ENCODE measurements at places on chromosomes 2 and 18.

DNA sequence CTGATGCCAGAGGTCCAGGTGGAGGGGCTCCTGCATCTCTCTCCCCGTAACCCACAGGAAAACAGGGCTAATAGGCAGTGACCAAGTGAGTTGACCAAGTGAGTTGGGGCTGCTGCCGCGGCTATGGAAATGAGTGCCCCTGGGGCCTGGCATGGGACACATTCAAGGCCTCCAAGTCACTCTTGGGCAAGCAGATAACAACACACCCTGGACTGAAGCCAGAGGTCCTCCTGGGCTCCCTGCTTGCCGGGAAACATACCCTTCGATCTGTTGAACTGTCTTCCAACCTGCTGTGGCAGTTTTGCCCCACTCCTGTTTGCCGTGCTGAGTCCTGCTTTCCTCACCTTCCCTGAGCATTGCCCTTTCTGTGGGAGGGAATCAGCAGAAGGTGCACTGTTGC lies 89.2 kb downstream of the LIPG start:
- no peak for DNase-seq

DNA sequence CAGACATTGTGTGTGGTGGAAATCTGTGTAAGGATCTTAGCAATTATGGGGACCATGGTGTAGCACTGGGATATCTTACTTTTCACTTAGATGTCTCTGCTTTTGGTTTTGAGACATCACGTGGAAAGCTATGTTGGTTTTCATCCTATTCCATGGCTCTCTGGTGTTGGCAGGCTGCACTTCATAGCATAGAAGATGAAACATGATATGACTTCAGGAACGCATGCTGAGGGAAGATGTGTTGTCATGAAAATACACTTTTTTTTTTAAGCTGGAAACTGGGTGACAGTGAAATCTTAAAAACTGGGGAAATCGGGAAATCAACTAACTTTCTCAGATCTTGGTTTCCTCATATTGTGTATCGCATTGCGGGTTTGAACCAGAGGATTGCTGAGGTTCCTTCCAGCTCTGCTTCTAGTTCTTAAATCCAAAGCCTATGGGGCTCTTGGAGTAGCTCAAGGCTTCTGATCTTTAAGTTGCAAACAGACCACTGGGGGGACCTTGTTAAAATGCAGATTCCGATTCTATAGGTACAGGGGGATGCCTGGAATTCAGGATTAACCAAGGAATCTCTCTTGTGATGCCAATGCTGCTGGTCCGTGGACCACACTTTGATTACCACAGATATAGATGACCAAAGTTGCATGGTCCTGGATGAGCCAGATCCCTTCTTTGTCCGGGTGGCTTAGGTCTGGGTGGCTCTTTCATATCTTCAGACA lies 160.7 kb downstream of the SH3RF3 start:
- DNase-seq = no peak

DNA sequence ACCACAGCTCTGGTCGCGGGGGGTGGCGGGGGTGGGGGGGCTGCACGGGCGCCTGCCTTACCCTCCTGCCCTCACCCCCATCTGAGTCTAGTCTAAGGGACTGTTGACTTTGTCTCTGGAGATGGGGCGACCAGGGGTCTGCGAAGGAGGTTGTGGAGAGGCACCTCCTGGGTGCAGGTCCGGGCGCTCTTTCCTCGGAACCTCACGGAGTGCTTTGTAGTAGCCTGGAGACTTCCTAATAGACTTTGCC lies 141.3 kb downstream of the MEIS1 start:
- DNase-seq = no peak

DNA sequence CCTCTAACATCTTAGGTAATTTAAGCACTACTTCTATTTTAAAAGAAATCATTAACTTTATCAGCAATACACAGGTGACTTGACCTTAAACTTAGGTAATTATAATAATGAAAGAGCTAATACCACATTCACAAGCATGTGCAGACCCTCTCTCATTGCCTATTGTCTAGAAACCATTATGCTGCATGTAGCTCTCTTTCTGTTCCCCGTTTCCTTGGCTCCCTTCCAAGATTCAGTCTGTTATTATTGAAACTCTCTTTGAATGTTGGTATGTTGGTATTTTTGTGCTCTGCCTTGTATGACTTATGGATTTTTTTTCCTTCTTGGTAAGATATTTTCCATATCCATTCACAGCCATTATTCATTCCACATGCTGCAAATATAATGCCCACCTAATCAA lies 201.2 kb downstream of the CDCA7 start:
- DNase-seq = no peak

- DNase-seq = no peak
Measured at GRCh38 chr2:102834523-102835273, 72.9 kb downstream of the TMEM182 start.
